ENCODE measurements at places on chromosomes 7 and 10.

DNA sequence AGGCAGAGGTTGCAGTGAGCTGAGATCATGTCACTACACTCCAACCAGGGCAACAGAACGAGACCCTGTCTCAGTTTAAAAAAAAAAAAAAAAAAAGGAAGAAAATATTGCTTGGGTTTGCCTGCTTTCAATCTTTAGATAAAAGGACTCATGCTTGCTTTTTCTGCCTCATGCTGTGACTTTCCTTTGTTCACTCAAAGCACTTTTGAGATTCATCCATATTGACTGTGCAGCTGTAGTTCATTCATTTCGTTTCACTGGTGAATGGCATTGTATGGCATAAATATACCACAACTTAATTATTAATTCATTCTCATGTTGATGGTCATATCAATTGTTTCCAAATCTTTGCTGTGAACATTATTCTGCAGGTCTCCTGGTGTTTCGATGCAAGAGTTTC is 97.6 kb upstream of the NFE2L3 start:
- DNase-seq = no peak

GRCh38 chr7:148773334-148773733 is 74.6 kb downstream of the CUL1 start:
- DNase-seq = no peak

DNA sequence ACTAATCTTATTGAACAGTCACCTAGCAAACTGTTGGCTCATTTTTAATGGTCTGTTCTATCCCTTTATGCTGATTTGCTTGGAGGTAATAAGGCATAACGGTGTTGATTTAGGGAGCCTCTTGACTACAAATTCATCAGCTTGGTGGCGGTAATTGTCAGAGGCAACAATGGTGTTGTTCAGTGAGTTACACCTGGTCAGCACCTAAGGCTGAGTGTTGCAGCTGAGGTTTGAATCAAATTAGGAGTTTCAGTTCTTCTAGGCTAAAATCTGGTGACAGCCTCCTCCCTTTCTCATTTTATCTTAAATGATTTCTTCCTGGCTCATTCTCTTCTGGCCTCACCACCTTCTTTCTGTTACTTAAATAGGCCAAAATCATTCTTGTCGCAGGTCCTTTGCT is 42.3 kb upstream of the SP8 start:
- no peak for DNase-seq

DNA sequence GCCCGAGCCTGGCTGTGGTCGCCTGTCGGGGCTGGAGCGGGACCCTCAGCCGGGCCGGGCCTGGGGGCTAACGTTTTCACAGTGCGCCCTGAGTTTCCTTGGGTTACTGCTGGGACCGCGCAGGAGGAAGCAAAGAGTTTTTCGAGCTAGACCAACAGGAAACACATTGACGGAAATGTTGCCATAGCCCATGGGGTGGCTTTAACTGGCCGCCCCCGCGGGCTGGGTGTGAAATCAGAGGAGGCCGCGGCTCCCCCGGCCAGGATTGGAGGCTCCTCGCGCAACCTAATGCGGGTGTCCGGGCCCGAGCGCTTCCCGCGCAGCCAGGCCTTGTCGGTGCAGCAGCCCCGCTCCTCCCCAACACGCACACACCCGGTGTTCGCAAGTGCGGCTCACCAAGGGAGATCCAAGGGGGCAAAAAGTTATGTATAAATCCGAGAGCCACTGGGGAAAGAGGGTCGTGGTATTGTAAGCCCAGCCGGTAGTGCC is 1.9 kb downstream of the HHEX start:
- DNase-seq = no peak

GRCh38 chr10:97138174-97138573 is 47.6 kb downstream of the SLIT1 start:
- no peak for DNase-seq

GRCh38 chr7:82241356-82241755 is 202.2 kb downstream of the CACNA2D1 start:
- no peak for DNase-seq

- DNase-seq = no peak
These were observed 63.0 kb downstream of the CUL1 start for GRCh38 chr7:148761499-148762278.

- DNase-seq = no peak
These were observed 52.3 kb upstream of the ARMC3 start for GRCh38 chr10:22875581-22875980.

DNA sequence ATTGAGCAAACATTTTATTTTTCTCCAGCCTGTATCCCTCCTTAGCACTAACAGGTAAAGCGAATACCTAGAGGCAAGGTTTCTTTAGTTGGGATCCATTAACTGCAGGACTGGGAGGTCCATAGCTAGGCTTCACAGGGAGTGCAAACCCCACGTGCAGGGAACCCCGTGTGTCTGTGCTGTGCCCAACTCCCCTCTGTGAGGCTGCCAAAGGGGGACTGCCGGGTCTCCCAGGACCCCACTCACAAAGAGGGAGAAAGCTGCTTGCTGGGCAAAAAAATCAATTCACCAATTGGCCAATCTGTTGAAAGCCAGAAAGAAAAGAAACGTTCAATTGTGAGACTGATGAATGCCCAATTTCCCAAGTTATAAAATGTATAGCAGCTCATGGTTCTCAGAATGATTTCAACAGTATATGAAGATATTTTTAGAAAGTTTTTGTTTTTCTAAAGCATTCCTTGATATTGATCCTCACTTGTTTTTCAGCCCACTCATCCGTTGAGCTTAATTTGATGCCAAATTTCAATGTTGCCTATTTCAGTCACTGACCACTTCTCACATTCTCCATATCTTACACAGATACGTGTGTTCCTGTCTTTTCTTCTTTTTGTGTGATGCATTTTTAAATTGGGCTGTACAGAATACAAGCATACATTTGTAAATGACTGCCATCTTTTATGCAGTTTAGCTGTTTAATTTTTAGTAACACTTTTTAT is 202.7 kb upstream of the PRSS58 start:
- no peak for DNase-seq

DNA sequence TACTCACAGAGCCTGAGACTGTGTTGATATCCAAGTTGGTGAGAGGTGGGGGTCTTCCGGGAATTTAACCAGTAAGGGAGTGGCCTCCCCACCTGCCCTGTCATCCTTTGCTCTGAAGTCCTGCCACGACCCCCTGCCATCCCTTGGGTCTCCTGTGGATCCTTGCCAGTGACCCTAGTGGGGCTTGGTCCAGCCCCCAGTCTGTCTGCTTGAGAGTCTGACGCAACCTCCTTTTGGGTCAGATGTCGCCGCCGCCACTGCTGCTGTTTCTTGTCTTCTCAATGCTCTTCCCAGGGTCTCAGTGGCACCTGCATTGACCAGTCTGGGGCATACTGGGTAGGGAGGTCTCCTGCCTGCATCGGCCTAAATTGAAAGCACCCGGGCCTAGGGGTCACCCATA is 28.8 kb downstream of the PAX2 start:
- no peak for DNase-seq

DNA sequence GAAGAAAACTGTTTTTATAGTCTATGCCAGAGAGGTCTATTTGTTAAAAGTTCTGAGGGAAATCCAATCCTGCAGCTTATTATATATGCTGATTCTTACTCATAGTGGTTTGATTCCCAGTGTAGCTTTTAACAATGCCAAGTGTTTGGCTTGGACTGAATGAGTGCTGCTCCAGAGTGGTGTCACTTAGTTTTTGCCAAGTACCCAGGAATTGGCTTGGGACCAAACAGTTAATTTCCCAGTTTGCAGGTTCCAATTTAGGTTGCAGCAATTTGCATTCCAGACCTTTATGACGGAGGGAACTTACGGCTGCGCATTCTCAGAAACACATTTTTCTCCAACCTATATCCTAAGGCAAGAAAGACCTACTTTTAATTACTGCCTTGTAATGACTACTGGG is 32.4 kb downstream of the NSUN6 start:
- DNase-seq = no peak

- no peak for DNase-seq
These were observed 116.2 kb upstream of the AFAP1L2 start for GRCh38 chr10:114520453-114520852.

DNA sequence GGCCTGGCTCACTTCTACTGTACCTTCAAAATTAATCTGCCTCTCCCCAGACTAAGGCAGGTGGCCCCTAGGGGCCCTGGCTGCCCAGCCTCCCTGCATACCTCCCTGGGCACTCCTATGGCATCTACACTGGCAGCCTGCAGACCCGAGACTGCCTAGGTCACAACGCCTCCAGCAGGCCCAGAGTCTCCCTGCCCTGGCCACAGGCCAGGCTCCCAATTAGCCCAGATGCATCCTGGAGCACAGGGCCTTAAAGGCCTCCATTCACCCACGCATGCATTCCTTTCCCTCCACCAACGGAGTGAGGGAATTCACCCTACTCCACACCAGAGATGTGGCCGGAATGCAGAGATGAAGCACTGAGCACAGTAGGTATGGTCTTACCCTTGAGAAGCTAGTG is 1.9 kb downstream of the CHAT start:
- no peak for DNase-seq

- peak; percentile 84 for DNase-seq
These were observed 2.2 kb downstream of the NPM3 start for GRCh38 chr10:101780818-101781654.

DNA sequence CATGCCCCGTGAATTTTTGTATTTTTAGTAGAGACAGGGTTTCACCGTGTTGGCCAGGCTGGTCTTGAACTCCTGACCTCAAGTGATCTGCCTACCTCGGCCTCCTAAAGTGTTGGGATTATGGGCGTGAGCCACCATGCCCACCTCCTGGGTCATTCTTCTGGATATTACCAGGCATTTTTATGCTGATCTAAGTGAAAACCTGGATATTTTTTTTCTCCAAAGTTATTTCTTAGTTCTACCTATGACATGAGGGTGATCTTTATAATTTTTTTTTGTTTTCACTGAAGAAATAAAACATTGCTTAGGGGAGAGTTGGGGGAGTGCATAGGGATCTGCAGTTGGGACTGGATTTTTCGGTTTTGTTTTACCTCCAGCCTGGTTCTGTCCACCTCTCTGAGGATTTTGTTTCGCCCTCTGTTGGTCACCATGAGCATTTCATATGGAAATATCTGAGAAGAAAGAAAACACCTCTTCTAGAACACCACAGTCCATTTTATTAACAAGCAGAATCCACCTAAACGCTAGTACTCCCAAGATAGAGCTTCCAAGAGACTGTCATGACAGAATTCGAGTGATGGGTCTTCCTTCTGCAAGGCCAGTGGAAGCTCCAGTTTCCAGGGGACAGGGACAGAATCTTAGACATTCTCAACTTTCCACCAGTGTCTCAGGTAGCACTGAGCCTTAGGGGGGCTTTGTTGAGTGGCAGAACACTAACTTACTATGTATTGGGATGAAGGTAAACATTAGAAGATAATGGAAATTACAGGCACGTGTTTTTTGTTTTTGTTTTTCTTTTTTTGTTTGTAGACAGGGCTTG is 33.4 kb upstream of the AFAP1L2 start:
- no peak for DNase-seq

- DNase-seq = no peak
These were observed 72.1 kb downstream of the GNAI1 start for GRCh38 chr7:80206763-80207162.

DNA sequence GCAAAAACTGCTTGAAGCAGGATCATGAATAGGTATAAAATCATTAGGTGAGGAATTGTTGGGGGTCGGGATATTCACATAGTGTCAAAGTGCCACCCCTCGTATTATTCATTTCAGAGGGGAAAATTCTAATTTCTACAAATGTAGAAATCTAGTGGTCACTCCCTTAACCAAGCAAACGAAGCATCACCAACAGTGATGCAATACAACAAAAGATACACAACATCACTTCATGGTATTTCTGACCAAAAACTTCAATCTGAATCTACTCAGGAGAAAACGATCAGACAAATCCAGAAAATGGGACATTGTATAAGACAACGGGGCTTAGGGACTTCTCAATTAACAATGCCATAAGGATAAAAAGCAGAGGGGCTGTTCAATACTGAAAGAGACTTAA is 26.3 kb upstream of the FAM170B start:
- DNase-seq = no peak

DNA sequence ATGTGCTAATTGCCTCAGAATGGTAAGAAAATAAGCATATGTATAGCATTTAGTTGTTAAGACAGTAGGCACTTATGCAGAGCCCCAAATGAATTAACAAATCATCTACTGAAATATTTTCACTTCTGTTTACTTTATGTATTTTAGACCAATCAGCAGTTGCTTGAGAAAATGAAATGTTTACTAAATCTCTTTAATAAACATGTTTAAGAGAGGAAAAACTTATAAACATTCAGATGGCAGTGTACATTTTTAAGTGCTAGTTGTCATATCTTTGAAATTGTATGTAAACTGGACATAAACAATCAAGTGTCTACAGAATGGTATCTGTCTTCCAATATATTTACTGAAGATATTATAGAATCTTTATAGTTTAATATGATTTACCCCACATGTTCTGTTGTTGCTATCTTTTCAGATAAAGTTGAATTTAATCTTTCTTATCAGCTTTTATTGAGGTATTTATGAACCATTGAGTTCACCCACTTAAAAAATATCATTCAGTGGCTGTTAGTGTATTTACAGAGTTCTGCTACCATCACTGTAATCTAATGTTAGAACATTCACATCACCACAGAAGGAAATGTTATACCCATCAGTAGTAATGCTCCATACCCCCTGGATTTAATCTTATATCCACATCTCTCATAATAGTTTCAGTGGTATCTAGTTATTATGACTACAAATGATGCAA is 264.3 kb downstream of the ADK start:
- no peak for DNase-seq

DNA sequence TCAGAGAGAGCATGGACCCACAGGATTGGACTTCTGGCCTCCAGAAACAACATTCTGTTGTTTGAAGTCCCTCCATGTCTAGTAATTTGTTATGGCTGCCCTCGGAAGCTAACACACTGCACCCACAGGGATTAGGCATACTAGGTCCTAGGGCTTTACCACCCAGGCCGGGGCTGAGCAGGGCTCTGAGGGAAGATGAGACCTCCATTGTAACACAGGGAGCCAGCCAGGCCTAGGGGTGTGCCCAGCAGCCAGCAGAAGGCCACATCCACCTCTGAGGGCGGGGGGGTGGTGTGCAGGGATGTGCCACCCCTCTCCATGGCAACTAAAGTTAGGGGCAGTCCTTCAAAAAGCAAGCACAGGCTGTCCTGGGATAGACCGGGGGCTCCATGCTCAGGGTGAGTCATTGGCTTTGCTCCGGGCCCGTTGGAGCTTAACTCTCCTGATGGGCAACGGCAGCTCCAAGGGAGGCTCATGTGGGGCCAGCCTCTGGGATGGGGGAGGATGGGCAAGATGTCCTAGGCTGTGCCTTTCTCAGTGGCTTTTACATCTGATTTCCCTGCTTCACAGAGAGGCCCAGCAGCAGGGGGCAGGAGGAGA is 96.6 kb upstream of the GPR26 start:
- no peak for DNase-seq

- no peak for DNase-seq
These were observed 986.5 kb downstream of the KCNMA1 start for GRCh38 chr10:76651154-76651553.

All from COLO829 (cell line).